H1 (cell line): ENCODE measurements at places on chromosomes 12 and 14.

GRCh38 chr14:87966816-87967215, 26.2 kb downstream of the GALC start:
- H3K4me3 ChIP-seq, result no peak overlapping the region
- no peak overlapping the region for H3K27ac ChIP-seq
- no peaks in the 10 kb centered on the region for H3K27me3 ChIP-seq
- DNase-seq, result no peak
- H3K4me1 ChIP-seq, result no peaks in the 10 kb centered on the region
- H3K36me3 ChIP-seq, result no peaks in the 10 kb centered on the region

DNA sequence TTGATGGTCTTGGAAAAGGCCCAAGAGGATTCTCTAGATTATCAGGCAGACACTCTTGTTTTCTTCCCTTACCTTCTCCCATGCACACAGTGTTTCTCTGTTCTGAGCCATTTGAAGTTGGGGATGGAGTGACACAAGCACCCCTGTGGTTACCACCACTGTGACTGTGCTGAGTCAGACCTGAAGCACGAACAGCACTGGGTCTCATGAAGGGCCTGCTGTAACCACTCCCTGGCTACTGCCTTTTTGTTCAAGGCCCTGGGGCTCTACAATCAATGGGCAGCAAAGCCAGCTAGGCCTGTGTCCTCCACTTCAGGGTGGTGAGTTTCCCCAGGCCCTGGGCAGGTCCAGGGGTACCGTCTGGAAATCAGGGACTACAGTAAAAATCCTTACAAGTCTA, 65.5 kb downstream of the TSPAN8 start:
- no peaks in the 10 kb centered on the region for H3K36me3 ChIP-seq
- H3K27ac ChIP-seq, result no peak overlapping the region
- DNase-seq, result no peak
- no peaks in the 10 kb centered on the region for H3K4me1 ChIP-seq
- H3K27me3 ChIP-seq, result no peaks in the 10 kb centered on the region

DNA sequence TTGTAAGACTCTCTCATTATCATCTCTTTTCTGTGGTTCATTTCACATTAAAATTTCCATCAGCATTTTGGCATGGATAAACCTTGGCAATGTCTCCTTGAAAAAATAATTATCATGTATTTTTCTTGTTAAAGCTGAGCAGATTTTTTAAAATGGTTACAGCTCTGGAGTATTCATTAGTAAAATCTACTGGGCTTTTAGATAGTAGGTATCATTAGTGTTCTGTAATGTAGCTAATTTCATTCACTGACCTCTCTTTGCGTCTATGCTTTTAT, 36.9 kb upstream of the CDK17 start:
- no peak overlapping the region for H3K4me3 ChIP-seq
- H3K4me1 ChIP-seq, result no peaks in the 10 kb centered on the region
- H3K27ac ChIP-seq, result no peak overlapping the region
- H3K36me3 ChIP-seq, result no peaks in the 10 kb centered on the region

- H3K4me1 ChIP-seq, result peaks cover 7% of the 10 kb centered on the region
- DNase-seq, result no peak
- no peak overlapping the region for H3K4me3 ChIP-seq
- peaks cover 35% of the 10 kb centered on the region for H3K36me3 ChIP-seq
- H3K27me3 ChIP-seq, result no peaks in the 10 kb centered on the region
Observed at GRCh38 chr14:22920697-22921096, 1.7 kb upstream of the RBM23 start.

DNA sequence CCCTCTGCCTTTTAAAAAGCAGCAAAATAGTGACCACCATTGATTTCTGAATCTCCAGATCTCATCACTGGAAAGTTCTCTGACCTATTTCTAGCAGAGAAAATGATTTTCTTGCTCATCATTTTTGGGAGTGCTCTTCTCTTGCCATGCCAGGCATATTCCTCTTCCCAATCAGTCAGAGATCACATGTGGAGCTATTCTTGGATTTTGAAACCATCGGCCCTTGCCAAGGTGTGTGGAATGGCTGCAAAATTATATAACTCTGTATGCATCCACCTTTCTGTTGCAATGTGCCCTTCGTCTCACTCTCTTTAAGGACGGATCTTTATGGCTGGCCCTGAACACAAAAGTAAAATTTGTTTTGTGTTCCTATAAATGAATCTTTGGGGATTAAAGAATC, 25.5 kb upstream of the LDHB start:
- DNase-seq, result no peak
- no peaks in the 10 kb centered on the region for H3K4me1 ChIP-seq
- H3K27ac ChIP-seq, result no peak overlapping the region
- no peak overlapping the region for H3K4me3 ChIP-seq
- H3K36me3 ChIP-seq, result no peaks in the 10 kb centered on the region
- H3K27me3 ChIP-seq, result no peaks in the 10 kb centered on the region; the same call in 1 of the 2 replicates

DNA sequence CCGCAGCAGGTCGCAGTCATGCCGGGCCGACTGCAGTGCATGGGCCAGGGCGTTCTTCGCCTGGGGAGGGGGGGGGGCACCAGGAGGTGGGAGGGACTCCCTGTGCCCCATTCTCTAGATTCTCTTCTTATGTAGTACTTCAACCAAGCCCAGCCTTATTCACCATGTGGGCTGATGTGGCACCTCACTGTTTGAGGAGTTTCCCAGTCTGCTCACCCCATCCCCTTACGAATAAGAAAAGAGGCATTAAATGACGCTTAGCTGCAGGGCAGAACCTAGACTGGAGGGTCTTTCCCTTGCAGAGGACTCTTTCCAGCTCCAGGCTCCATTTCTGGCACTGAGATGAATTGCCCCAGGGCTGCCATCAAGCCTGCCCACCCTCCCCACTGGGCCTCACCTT, 12.2 kb downstream of the CMTM5 start:
- H3K4me1 ChIP-seq, result no peaks in the 10 kb centered on the region
- no peak for DNase-seq
- H3K4me3 ChIP-seq, result no peak overlapping the region
- H3K27me3 ChIP-seq, result no peaks in the 10 kb centered on the region

DNA sequence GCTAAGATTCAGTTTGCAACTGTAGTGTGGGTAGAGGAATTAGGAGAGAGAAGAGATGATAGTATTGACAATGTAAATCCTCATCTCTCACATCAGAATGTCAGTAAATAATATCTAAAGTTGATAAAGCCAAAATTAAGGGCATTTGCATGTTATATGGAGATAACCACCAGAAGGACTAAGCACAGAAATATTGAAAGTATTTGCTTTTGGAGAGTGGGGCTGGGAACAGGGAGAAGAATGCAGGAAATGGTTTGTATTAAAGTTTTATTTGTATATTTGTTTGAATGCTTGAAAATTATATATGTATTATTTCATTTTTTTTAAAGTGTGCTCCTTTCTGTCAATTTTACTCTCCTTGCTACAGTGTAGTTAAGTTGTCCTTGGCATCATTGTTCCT, 491.4 kb downstream of the APAF1 start:
- H3K27me3 ChIP-seq, result no peaks in the 10 kb centered on the region
- no peaks in the 10 kb centered on the region for H3K36me3 ChIP-seq
- no peak overlapping the region for H3K4me3 ChIP-seq
- no peak for DNase-seq

- peaks cover 4% of the 10 kb centered on the region; the same call in 1 of the 2 replicates for H3K4me1 ChIP-seq
- no peak for DNase-seq
- no peaks in the 10 kb centered on the region for H3K27me3 ChIP-seq
- no peaks in the 10 kb centered on the region for H3K36me3 ChIP-seq
Observed at GRCh38 chr12:106141452-106141851, 2.7 kb upstream of the NUAK1 start.

DNA sequence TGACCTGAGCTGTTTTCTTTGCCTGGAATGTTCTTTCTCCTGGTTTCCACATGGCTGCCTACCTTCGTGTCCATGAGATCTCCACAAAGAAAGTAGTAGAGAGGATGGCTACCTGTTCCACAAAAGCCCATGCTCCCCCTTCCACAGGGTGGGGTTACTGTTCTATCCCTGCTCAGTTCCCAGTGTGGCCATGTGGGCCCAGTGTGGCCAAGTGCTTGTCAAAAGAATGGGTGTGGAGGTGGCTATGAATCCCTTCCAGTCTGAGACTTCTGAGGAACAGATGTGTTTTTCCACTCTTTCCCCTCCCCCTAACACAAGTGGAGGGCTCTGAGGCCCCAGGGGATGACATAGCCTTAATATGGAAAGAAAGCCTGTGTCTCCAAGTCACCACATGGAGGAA, 26.2 kb upstream of the HSP90B1 start:
- H3K27me3 ChIP-seq, result no peaks in the 10 kb centered on the region
- H3K4me1 ChIP-seq, result no peaks in the 10 kb centered on the region
- H3K27ac ChIP-seq, result no peak overlapping the region
- no peak for DNase-seq

DNA sequence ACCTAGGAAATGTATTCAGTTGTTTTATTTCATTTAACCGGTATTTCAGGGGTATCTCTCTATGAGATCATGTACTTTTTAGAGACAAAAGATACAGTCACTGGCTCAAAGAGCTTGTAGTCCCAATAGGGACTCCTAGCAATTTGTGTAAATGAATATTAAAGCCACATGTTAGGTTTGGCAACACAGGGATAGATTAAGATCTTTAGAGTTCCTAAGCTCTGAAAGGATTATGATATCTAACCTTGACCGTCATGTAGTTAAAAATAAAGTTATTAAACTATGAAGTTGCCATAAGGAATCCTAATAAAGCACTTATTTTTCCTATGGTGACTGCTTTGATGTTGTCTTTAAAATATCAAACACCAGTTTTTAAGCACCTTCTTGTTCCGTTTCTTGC, 100.4 kb upstream of the FGD4 start:
- no peak for DNase-seq
- H3K36me3 ChIP-seq, result peaks cover 8% of the 10 kb centered on the region
- H3K27ac ChIP-seq, result no peak overlapping the region
- no peaks in the 10 kb centered on the region for H3K27me3 ChIP-seq
- H3K4me1 ChIP-seq, result no peaks in the 10 kb centered on the region

GRCh38 chr12:103930787-103931735, 851 bp downstream of the HSP90B1 start:
- no peaks in the 10 kb centered on the region; the same call in 1 of the 2 replicates for H3K4me1 ChIP-seq
- no peak for DNase-seq
- H3K27me3 ChIP-seq, result no peaks in the 10 kb centered on the region
- H3K36me3 ChIP-seq, result peaks cover 40% of the 10 kb centered on the region

GRCh38 chr12:95473231-95473883, 595 bp upstream of the METAP2 start:
- H3K36me3 ChIP-seq, result peaks cover 9% of the 10 kb centered on the region
- peak overlapping the region; percentile 98 for H3K4me3 ChIP-seq
- no peaks in the 10 kb centered on the region for H3K27me3 ChIP-seq
- H3K27ac ChIP-seq, result no peak overlapping the region
- DNase-seq, result no peak
- H3K4me1 ChIP-seq, result no peaks in the 10 kb centered on the region

- no peaks in the 10 kb centered on the region for H3K27me3 ChIP-seq
- no peak overlapping the region for H3K4me3 ChIP-seq
- no peak for DNase-seq
- H3K4me1 ChIP-seq, result peaks cover 2% of the 10 kb centered on the region; the same call in 1 of the 2 replicates
- no peaks in the 10 kb centered on the region for H3K36me3 ChIP-seq
Observed at GRCh38 chr14:102154821-102155549, 15.3 kb downstream of the WDR20 start.

DNA sequence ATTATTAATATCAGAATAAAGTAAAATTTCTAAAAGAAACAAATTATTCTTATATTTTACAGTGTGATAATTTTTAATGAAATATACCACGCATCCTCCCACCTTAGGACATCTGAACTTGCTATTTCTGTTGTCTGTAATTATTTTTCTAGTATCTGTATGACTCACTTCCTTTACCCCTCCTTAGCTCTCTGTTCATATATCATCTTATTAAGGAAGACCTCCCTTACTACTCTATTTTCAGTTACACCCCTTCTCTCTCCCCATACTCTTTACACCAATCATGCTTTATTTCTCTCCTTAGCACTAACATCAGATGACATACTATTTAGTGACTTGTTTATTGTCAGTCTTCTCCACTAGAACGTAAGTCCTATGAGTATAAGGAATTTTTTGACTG, 34.2 kb upstream of the C12orf50 start:
- no peak overlapping the region for H3K27ac ChIP-seq
- no peaks in the 10 kb centered on the region for H3K27me3 ChIP-seq
- H3K4me1 ChIP-seq, result no peaks in the 10 kb centered on the region
- no peak overlapping the region for H3K4me3 ChIP-seq

GRCh38 chr12:104748356-104748755, 209.7 kb downstream of the SLC41A2 start:
- H3K4me1 ChIP-seq, result peaks cover 6% of the 10 kb centered on the region; the same call in 1 of the 2 replicates
- H3K27me3 ChIP-seq, result no peaks in the 10 kb centered on the region
- no peaks in the 10 kb centered on the region for H3K36me3 ChIP-seq
- H3K27ac ChIP-seq, result no peak overlapping the region

DNA sequence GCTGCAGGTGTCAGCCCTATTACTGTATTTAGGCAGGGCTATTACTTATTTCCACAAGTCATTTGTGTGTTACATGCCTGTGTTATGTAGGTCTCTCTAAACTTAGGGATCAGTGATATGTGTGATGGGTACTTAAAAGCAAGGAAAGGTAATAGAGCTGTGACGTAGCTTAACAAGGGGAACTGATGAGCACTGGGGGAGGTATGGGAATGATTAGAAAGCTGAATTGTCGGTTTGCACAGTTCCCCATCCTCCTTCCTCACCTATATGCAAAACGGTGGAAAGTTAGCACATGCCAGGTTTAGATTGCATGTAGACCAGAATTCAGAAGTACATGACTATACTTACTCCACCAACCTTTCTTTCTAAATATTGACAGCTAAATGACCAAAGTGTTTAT, 494.3 kb upstream of the GARIN6 start:
- H3K36me3 ChIP-seq, result no peaks in the 10 kb centered on the region
- no peaks in the 10 kb centered on the region for H3K27me3 ChIP-seq
- DNase-seq, result no peak
- H3K4me3 ChIP-seq, result no peak overlapping the region

DNA sequence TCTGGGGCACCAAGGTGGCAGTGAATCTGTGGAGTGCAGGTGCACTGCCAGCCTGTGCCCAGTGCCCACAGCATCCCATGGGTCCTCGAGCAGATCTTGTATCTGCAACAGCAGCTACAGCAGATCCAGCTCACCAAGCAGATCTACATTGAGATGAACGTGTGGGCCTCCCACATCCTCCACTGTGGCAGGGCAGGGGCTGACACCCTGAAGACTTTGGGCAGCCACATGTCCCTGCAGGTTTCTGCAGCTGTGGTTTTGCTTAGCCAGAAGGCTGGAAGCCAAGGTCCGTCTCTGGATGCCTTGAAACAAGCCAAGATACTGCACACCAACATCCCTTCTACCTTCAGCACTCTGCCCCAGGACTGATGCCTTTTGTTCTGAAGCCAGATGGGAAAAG, 338.8 kb upstream of the OR4E1 start:
- no peaks in the 10 kb centered on the region for H3K27me3 ChIP-seq
- H3K4me3 ChIP-seq, result no peak overlapping the region
- no peaks in the 10 kb centered on the region for H3K4me1 ChIP-seq
- DNase-seq, result no peak
- H3K27ac ChIP-seq, result no peak overlapping the region
- H3K36me3 ChIP-seq, result no peaks in the 10 kb centered on the region

- no peaks in the 10 kb centered on the region for H3K36me3 ChIP-seq
- H3K4me1 ChIP-seq, result no peaks in the 10 kb centered on the region
- no peak for DNase-seq
- H3K27ac ChIP-seq, result no peak overlapping the region
- no peak overlapping the region for H3K4me3 ChIP-seq
- H3K27me3 ChIP-seq, result no peaks in the 10 kb centered on the region
Observed at GRCh38 chr14:57835766-57836165, 30.1 kb downstream of the SLC35F4 start.
